ENCODE measurements at places on chromosomes 16 and 17.

- peak; percentile 97 for DNase-seq
- H3K27me3 ChIP-seq, result no peaks in the 10 kb centered on the region
- H3K27ac ChIP-seq, result peak overlapping the region; percentile 65
- peaks cover 47% of the 10 kb centered on the region for H3K36me3 ChIP-seq
- H3K4me3 ChIP-seq, result peak overlapping the region; percentile 79
These were observed 16.3 kb upstream of the AURKB start for GRCh38 chr17:8226536-8227237.

DNA sequence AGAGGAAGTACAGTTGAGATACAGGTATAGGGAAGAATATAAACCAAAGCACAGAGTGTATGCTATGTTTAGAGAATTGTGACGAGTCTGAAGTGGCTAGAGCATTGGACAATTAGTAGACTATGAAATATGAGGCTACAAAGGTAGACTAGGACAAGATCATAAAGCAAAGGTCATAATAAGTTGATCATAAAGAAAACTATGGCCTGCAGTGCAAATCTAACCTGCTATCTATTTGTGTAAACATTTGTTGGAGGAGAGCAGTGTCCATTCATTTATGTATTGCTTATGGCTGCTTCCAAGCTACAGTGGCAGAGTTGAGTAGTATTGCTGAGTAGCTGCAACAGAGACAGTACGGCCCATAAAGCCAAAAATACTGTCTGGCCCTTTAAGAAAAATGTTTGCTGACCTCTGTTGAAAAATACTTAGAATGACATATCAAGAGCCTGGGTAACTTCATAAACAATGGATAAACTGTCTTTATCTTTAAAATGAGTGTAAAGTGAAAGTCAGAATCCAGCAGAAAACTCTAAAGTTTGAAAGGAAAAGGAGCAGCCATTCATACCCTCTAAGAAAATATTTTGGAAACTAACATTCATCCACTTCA lies 14.5 kb upstream of the OR1E2 start:
- no peaks in the 10 kb centered on the region for H3K27me3 ChIP-seq
- no peak overlapping the region for H3K4me3 ChIP-seq
- no peaks in the 10 kb centered on the region for H3K4me1 ChIP-seq
- H3K27ac ChIP-seq, result no peak overlapping the region
- H3K36me3 ChIP-seq, result no peaks in the 10 kb centered on the region
- DNase-seq, result no peak

GRCh38 chr16:82481455-82481854 lies 145.3 kb upstream of the CDH13 start:
- no peaks in the 10 kb centered on the region for H3K36me3 ChIP-seq
- no peaks in the 10 kb centered on the region for H3K27me3 ChIP-seq
- peak; percentile 3 for DNase-seq

DNA sequence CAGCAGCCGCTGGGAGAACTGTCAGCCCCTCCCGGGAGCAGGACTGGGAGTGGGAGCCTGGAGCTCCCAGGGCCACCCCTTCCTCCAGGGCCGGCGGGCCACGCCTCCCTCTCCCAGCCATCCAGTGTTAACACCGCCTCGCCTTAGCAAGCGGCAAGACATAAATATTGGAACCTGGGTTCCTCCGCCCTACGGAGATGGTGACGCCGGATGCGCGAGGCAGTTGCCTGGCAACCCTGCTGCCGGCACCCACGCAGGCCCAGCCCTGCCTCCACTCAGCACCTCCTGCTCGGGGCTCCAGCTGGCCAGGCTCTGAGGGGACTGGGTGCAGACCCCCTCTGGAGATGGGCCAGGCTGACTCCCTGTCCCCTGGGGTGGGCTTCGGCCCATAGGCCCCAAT lies 27.4 kb upstream of the CACNA1H start:
- H3K27ac ChIP-seq, result no peak overlapping the region
- H3K4me3 ChIP-seq, result no peak overlapping the region
- no peaks in the 10 kb centered on the region for H3K4me1 ChIP-seq
- DNase-seq, result no peak
- no peaks in the 10 kb centered on the region for H3K36me3 ChIP-seq
- no peaks in the 10 kb centered on the region for H3K27me3 ChIP-seq

- no peaks in the 10 kb centered on the region for H3K4me1 ChIP-seq
- no peaks in the 10 kb centered on the region for H3K27me3 ChIP-seq
- no peak for DNase-seq
- no peak overlapping the region for H3K27ac ChIP-seq
- H3K4me3 ChIP-seq, result no peak overlapping the region
These were observed 48.3 kb upstream of the ABCC11 start for GRCh38 chr16:48295488-48296281.

- no peaks in the 10 kb centered on the region for H3K36me3 ChIP-seq
- no peaks in the 10 kb centered on the region for H3K27me3 ChIP-seq
- H3K4me1 ChIP-seq, result peaks cover 16% of the 10 kb centered on the region
- no peak overlapping the region for H3K4me3 ChIP-seq
- DNase-seq, result peak; percentile 92
These were observed 4.8 kb upstream of the ITGA3 start for GRCh38 chr17:50051082-50051576.

- H3K4me3 ChIP-seq, result peak overlapping the region; percentile 92
- peaks cover 27% of the 10 kb centered on the region for H3K4me1 ChIP-seq
- no peaks in the 10 kb centered on the region for H3K36me3 ChIP-seq
- H3K27ac ChIP-seq, result peak overlapping the region; percentile 57
- DNase-seq, result peak; percentile 95
These were observed 660 bp downstream of the RHBDF1 start for GRCh38 chr16:71540-72401.

GRCh38 chr17:82110298-82110697 lies 12.3 kb upstream of the FASN start:
- DNase-seq, result no peak
- H3K27ac ChIP-seq, result no peak overlapping the region

GRCh38 chr17:21119919-21120249 lies 6.9 kb upstream of the DHRS7B start:
- H3K27ac ChIP-seq, result no peak overlapping the region
- H3K36me3 ChIP-seq, result no peaks in the 10 kb centered on the region
- H3K4me1 ChIP-seq, result no peaks in the 10 kb centered on the region
- H3K4me3 ChIP-seq, result no peak overlapping the region
- H3K27me3 ChIP-seq, result no peaks in the 10 kb centered on the region
- no peak for DNase-seq

DNA sequence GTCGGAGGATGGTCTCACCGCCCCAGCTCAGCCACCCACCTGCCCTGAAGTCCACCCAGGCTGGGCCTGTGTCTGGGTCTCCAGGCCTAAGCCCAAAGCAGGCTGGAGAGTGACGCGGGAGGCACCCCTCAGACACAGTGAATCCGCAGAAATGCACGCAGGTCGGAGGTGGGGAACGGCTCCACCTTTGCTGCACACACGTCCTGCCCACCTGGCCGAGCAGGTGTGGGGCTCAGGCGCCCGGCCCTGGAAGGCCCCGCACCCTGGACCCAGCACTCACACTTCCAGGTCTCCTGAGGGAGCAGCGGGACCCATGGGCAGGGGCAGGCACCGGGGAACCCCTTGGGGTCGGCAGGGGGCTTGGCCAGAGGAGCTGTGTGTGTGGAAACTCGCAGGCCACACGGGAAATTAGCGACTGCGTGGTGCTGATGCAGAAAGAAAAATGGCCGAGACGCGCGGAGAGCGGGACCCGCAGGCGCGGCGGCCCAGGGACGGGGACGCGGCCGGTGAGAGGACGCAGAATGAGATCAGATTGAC lies 10.7 kb downstream of the CYBC1 start:
- no peak overlapping the region for H3K27ac ChIP-seq
- no peaks in the 10 kb centered on the region for H3K4me1 ChIP-seq
- H3K4me3 ChIP-seq, result no peak overlapping the region
- no peaks in the 10 kb centered on the region for H3K27me3 ChIP-seq

DNA sequence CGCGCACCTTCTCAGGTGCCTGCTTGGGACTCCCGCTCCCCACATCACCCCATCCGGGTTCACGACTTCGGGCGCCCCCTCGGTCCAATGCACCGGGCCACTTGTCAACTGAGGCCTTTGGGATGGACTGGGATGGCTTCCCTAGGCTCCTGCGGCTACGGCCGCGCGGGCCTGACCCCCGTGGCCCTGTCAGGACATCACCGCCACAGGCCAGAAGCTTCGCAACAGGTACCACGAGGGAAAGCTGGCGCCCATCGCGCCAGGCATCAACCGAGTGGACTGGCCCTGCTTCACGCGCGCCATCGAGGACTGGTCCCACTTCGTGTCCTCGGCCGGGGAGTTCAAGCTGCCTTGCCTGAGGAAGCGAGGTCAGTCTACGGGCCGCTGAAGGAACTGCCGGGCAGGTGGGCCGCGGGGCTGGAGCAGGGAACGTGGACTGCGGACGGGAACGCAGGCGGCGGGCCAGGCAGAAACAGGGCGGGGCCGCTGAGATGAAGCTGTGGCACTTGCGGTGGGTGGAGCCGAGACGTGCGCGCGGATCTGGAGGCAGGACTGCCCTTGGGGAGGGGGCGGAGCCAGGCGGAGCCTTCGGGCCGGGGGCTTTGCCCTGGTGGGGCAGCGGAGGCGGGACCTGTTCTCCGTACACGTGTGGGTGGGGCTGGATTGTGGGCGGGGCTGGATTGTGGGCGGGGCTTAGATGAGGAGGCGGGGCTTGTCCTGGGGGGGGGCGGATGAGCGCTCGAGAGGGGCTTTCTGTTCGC lies 13.7 kb upstream of the CNGB1 start:
- no peaks in the 10 kb centered on the region for H3K36me3 ChIP-seq
- H3K4me3 ChIP-seq, result peak overlapping the region; percentile 81
- no peak overlapping the region for H3K27ac ChIP-seq
- H3K27me3 ChIP-seq, result peaks cover 33% of the 10 kb centered on the region

DNA sequence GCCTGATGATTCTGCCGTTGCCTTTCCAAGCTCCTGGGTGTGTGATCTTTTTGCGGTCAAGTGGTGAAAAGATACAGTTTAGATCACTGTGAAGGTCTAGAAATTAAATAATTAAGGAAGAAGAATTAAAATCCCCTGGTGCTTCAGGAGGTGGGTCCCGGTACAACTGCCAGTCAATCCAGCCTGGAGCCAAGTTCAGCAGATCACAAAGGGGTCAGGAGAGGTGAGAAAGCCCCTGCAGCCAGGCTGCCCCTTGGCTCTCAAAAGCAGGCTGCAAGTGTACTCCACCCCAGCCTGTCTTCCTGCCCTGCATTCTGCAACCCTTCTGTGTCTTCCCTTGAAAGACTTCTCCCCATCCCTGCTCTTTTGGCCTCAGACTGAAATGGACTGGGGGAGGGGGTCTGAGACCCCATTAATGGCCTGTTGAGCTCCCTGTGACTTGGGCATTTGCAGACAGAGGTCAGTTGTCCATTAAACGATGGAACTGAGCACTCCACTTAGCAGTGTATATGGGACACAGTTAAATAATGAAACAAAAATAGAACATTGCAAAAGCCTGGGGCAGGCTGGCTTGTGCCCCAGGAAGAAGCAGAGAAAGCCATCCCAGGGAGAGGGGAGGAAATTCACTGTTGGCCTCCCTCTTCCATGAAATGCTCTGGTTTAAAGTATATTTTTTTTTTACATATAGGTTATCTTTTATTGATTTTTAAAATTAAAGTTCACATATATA lies 15.1 kb downstream of the CACNG5 start:
- no peaks in the 10 kb centered on the region for H3K27me3 ChIP-seq
- no peak for DNase-seq
- H3K27ac ChIP-seq, result no peak overlapping the region
- H3K36me3 ChIP-seq, result no peaks in the 10 kb centered on the region
- no peak overlapping the region for H3K4me3 ChIP-seq
- H3K4me1 ChIP-seq, result no peaks in the 10 kb centered on the region

DNA sequence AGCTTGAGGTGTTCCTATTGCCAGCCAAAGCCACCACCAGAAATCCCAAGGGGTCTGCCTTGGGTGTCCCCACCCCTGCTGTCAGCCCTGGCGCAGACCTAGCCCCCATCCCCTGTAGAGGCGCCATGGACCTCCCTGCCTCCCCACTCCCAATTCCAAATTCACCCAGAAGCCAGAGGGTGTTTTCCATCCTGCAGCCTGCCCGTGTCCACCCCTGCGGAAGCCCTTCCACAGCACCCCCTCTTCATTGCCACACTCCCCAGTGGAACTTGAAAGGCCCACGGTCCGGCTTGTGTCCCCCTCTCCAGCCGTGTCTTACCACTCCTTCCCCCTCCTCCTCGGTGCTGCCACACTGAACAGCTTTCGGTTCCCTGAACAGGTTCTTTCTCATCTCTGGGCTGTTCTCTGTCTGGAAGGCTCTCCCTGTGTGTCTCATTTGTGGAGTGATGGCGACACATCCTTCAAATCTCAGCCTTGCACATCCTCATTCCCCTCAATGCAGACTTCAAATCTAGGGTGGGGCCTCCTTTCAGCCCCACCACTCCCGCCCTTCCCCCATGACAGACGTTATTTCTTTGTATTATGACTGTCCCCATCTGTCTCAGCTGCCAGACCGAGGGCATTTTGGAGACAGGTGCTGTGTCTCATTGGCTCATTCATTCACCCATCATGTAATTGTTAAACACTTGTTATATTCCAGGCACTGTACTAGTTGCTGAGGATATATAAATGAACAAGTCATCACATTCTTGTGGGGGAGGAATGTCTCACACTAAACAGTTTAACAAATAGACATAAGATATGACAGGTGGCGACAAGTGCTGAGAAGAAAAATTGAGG lies 36.3 kb downstream of the ADGRG5 start:
- no peak overlapping the region for H3K27ac ChIP-seq
- no peak for DNase-seq
- H3K27me3 ChIP-seq, result no peaks in the 10 kb centered on the region
- H3K4me1 ChIP-seq, result no peaks in the 10 kb centered on the region

GRCh38 chr17:29571883-29572681 lies 3.6 kb downstream of the TP53I13 start:
- no peak overlapping the region for H3K4me3 ChIP-seq
- no peak for DNase-seq
- peaks cover 9% of the 10 kb centered on the region for H3K27me3 ChIP-seq
- H3K4me1 ChIP-seq, result no peaks in the 10 kb centered on the region
- peaks cover 20% of the 10 kb centered on the region for H3K36me3 ChIP-seq

DNA sequence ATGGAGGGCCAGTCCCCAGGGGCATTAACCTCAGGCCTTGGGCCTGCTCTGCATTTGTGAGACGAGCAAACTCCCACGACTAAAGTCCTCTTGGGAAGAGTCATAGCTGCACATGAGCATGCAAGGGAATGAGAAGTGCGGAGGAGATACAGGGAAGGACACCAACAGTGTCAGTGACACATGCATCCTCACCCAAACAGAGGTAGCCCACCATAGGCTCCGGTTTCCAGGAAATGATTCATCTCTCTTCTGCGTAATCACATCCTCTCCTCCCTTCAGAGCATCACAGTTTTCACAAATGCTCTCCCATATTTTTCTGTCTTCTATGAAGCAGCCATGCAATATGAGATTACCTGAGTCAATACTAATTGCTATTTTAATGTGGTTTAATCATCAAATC lies 725.7 kb upstream of the GOT2 start:
- no peak overlapping the region for H3K4me3 ChIP-seq
- H3K27ac ChIP-seq, result no peak overlapping the region
- no peaks in the 10 kb centered on the region for H3K27me3 ChIP-seq

GRCh38 chr17:15398736-15399331 lies 57.4 kb upstream of the TEKT3 start:
- no peaks in the 10 kb centered on the region for H3K4me1 ChIP-seq
- H3K36me3 ChIP-seq, result no peaks in the 10 kb centered on the region
- peak; percentile 36 for DNase-seq
- no peak overlapping the region for H3K4me3 ChIP-seq
